Stimulated activated CD4-positive, alpha-beta T cell treated with anti-CD3 and anti-CD28 coated beads, TNF-alpha, amount 100 ng/mL, for 1 hour (primary cell): ENCODE measurements at places on chromosomes 3 and 15.

DNA sequence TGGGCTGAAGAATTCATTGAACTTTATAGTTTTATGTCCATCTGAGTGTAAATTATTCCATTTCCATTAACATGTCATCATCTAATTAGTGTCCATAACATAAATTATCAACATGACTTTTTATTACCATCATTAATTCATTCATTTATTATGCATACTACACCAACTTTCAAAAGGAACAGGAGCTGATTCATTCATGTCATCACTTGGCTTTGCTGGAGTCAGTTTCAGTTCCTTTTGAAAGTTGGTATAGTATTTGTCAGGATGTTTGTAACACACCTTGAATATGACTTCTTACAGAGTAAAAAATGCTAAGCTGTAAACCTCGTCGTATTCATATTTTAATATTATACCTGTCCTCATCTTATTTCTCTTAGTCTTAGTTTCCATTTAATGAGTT is 298.0 kb upstream of the RBMS3 start:
- no peak for DNase-seq

DNA sequence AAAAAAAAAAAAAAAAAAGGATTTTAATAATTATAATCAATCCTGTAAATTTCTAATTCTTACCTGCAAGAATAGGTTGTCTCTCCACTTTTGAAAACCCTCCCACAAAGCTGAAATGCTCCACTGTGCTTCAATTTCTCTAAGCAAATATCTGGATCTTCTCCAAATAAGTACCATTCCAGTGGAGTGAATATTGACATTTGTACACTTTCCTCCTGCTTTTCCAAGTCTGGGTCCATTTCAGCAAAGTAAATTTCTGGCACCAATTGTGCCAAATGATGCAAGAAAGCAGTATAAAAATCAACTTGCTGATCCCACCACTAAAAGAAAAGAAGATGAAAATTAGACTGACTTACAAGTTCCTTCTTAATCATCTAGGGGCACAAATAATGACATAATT is 19.9 kb downstream of the UBR1 start:
- no peak for DNase-seq

- DNase-seq: no peak
Measured at GRCh38 chr15:90884719-90885431, 571 bp downstream of the FES start.

GRCh38 chr15:94615688-94616087 is 384.3 kb downstream of the MCTP2 start:
- DNase-seq: no peak

- DNase-seq: no peak
Measured at GRCh38 chr15:66586155-66586976, 20.6 kb upstream of the LCTL start.

- no peak for DNase-seq
Measured at GRCh38 chr3:148729476-148730055, 31.9 kb downstream of the AGTR1 start.

- no peak for DNase-seq
Measured at GRCh38 chr3:66486202-66486601, 14.6 kb downstream of the LRIG1 start.

GRCh38 chr3:169348929-169349621 is 314.4 kb downstream of the MECOM start:
- no peak for DNase-seq

- no peak for DNase-seq
Measured at GRCh38 chr3:57184526-57184925, 15.3 kb downstream of the HESX1 start.

- no peak for DNase-seq
Measured at GRCh38 chr3:132261506-132261905, 55.7 kb upstream of the ACP3 start.

DNA sequence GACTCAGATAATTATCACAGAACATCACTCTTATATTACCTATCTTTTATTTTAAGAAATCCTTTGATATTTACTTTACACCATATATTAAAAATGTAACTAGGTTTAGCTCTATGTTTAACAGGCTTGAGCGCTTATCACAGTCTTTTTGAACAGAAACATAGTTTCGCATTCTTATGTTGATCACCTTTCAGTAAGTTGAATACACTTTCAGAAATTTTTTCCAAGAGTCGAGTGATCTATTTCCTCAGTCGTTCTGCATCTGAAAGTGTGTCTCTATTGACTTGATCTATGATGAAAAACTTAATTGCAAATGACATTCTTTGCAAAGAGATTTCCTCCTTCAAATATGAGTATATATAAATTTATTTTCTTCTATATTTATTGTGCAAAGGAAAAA is 516.6 kb upstream of the KCNMB2 start:
- DNase-seq: no peak

GRCh38 chr15:41013691-41014414 is 60.6 kb downstream of the CHAC1 start:
- no peak for DNase-seq

- DNase-seq: no peak
Measured at GRCh38 chr15:50071551-50072258, 47.3 kb downstream of the ATP8B4 start.

DNA sequence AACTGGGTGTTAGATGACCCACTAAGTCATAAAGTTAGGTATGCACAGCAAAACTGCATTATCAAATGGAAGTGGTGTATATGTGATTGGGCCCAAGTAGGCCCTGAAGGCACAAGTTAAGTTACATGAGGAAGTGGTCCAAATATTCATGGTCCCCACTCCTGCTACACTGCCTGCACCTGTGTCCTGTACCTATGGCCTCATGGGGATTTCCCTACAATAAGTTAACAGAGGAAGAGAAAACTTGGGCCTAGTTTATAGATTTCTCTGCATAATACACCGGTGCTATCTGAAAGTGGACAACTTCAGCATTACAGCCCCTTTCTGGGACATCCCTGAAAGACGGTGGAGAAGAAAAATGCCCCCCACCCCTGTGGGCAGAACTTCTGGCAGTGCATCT is 41.5 kb downstream of the STRIT1 start:
- DNase-seq: no peak

DNA sequence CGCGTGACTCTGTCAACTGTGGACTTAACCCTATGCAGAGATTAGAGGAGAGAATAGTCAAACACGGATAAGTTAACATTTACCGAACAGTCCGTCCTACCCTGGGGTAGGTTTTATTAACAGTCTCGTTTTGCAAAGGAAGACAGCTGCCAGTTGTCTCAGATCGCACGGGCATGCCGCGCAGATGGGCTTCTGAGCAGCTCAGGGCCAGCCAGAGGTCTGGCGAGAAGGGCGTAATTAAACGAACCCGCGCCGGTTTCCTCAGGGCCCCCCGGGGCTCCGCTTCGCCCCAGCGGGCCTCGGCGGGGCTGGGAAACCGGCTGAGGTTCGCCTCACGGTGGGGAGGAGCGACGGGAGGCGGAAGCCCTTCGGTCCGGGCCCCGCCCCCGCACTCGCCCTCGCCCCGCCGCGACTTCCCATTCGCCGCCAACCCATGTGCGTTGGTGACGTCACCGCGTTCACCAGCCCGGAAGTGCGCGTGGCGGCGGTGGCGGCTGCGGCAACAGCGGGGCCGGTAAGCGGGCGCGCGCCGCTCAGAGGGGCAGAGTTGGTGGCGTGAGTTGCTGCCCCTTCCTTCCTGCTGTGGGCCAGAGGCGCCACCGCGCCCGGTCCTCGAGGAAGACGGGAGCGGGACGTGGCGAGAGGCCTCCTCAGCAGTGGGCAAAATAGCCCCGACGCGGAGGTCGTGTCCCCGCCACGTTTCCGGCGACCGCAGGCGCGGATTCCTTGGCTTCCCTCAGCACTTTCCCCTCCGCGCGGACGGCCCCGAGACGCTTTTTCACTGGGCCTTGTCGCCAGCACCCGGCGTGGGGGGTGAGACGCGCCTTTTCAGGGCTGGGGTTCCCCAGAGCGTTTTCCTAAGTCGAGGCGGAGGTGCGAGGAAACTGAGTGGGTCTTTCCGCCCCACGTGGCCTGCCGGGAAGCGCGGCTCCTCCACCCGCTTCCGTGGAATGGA is at the start of gene TRNT1:
Gene TRNT1, plus strand, starts transcription at position 464 of the 955 bp plus-strand sequence. CDS start 2,101 bp downstream, outside the sequence.
- peak; percentile 92 for DNase-seq

- no peak for DNase-seq
Measured at GRCh38 chr3:194007592-194008337, 128.2 kb upstream of the HES1 start.

- no peak for DNase-seq
Measured at GRCh38 chr3:21056293-21056692, 694.7 kb downstream of the ZNF385D start.

GRCh38 chr3:114299421-114299820 is 5.6 kb downstream of the TIGIT start:
- no peak for DNase-seq

DNA sequence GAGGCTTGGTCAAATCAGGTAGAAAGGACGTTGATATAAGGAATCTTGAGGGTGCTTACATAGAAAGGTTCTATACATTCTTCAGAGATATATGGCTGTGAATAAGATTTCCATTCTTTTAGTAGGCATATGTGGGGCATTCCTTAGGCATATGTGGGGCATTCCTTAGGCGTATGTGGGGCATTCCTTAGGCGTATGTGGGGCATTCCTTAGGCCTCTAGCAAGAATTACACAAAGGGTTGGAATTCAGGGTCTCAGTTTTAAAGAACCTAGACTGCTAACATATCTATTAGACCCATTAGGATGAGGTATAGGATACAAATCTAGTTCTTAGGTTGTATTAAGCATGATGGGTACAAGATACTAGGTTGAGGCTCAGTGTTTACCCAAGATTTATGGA is 607.8 kb downstream of the SI start:
- no peak for DNase-seq

DNA sequence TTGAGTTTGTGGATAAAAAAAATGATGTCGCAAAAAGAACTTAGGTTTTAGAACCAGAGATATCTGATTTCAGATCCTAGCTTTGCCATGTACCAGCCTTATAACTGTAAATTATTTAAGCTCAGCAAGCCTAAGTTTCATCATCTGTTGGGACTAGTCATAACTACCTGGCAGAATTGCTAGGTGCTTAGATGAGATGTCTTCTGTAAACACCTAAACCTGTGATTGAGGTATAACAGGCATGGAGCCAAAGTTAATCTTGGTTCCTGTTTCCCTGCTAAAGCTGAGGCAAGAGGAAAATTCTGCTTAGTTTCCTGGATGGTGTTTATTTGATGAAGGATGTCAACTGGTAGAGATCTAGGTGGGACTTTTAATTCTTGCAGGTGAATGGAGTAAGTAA is 331.3 kb upstream of the RBMS3 start:
- DNase-seq: no peak

DNA sequence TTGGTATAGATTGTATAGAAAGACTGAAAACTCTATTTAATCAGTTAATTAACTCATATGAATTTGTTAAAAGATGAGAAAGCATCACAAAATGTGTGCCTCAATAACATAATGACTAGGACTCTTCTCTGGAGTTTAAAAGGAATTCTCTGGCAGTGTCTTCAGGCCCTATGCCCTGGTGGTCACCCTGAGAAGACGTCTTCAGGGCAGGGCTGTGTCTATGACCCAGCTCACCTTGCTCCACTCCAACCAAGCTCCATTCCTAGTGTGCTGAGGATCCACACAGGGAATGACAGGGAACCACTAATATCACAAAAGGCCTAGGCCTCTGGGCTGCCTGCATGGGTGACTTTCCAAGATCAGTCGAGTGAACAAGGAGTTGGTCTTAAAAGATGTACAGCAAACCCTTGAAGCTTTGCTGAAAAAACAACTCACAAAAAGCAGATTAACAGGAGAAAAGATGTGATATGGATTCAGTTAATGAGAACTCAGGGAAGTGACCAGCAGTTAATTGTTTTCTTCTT is 156.6 kb downstream of the SNRK start:
- DNase-seq: no peak

GRCh38 chr15:36271048-36271447 is 308.4 kb upstream of the CDIN1 start:
- no peak for DNase-seq

DNA sequence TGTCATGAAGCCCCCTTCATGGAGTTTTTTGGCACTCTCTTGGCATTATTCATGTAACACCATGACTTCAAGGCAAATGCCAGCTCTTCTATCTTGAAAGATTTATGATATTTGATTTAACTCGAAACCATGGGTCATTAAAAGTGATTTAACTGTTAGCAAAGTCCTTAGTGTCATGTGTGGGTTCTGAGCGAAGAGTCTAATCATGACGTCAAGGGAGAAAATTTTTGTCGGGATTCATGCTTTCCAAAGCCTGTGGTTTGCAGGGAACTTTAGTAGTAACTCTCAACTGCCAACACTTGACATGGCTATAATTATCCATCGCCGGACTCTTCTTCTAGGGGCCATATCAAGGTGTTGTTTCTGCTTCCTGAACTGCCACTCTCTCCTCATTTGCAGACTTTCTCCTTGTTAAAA is 11.5 kb downstream of the GXYLT2 start:
- DNase-seq: no peak

DNA sequence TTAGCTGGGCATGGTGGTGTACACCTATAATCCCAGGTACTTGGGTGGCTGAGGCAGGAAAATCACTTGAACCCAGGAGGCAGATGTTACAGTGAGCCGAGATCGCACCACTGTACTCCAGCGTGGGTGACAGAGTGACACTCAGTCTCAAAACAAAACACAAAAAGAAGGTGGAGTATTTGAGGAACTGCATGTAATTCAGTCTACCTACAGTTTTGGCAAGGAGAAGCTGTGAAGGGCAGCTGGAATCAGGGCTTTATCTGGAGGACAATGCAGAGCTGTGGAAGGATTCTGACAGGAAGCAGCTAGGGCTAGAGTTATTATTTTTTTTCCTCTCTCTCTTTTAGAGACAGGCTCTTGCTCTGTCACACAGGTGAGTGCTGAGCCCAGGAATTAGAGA is 6.8 kb downstream of the H1-8 start:
- DNase-seq: no peak

DNA sequence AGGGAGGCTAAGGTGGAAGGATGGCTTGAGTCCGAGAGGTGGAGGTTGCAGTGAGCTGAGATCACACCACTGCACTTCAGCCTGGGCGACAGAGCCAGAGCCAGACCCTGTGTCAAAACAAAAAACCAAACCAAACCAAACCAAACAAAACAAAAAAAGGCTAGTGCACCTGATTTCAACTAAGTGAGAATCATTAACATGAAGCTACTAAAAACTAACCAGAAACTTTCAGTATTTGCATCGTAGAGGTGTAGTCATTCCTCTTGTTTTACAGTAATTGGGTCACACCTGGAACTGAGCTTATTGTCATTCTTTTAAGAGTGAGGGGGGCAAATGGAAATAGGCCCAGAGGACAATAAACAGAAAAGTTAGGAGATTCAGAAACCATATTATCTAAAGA is 58.5 kb downstream of the ST6GAL1 start:
- DNase-seq: no peak

- DNase-seq: no peak
Measured at GRCh38 chr3:34237946-34238345, 439.5 kb downstream of the PDCD6IP start.

GRCh38 chr3:128383316-128384235 is 83.1 kb downstream of the DNAJB8 start:
- DNase-seq: peak; percentile 38

- DNase-seq: no peak
Measured at GRCh38 chr3:191398607-191399006, 62.4 kb upstream of the PYDC2 start.

DNA sequence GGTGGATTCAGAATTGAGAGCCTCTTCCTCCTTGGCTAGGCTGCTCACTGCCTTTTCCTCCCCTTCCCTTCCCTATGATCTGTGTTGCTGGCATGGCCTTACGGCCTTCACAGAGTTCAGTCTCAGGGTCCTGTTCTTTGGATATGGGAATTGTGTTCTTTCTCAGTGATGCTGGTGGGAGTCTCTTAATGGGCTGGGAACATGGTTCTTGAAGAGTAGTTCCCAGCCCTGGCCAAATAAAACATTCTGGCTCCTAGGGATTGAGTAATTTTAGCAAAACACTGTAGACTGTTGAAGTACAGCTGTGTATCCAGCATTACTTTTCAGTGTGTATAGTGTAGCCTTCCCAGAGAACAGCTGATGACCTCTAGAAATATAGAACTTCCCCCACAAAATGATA is 22.6 kb upstream of the FILIP1L start:
- DNase-seq: no peak
